ENCODE measurements at places on chromosomes 3 and 15. TPM values are rescaled to one million over a fixed set of nuclear protein-coding genes. Genes with fewer than 3 reads are reported as not detected.

DNA sequence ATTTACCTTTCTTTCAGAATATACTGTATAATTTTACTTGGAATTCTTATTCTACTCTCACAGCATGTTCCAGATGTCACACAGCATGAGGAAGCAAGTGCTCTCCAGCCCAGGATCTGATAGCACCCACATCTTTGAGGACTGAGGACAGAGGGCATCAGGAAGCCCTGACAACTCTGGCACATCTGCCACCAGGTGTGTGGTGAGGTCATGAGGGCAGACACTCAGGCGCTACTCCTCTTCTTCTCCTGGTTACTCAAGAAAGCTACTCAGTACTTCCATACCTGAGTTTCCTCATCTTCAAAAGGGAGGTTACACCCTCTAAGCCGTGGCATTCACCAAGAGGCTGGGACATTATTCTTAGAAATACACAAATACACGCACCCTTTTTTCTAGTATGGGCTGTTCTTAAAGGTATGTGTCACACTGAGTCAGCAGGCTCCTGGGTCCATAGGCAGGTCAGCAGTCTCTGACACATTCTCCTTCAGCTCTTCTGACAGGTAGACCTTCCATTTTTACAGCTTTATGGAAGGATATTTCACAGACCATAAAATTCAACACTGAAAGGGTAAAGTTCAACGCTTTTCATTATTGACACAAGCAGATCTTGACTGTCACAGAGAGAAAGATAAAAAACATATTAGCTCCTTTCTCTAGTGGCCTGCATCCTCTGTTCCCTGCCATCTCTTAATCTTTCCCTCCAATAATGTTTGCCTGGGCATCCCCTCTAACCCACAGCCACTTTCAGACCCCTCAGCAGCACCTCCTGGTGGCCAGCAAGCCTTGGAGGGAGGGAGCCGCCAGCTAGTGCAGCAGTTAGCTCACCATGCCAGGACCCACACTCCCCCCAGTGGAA lies 103.2 kb upstream of the TJP1 start:
- H3K27ac ChIP-seq: no peak overlapping the region
- H3K36me3 ChIP-seq: no peaks in the 10 kb centered on the region
- no peaks in the 10 kb centered on the region for H3K4me1 ChIP-seq
- H3K4me3 ChIP-seq: no peak overlapping the region
- peak; percentile 80 for DNase-seq

CLRN1 gene
- total RNA-seq: not detected

- DNase-seq: no peak
- no peaks in the 10 kb centered on the region for H3K4me1 ChIP-seq
- H3K27me3 ChIP-seq: no peaks in the 10 kb centered on the region
These were observed 35.2 kb downstream of the ZIC4 start for GRCh38 chr3:147371140-147371539.

- no peaks in the 10 kb centered on the region for H3K36me3 ChIP-seq
- H3K4me3 ChIP-seq: no peak overlapping the region
- no peaks in the 10 kb centered on the region for H3K4me1 ChIP-seq
- H3K27me3 ChIP-seq: no peaks in the 10 kb centered on the region
- no peak overlapping the region for H3K27ac ChIP-seq
- DNase-seq: no peak
These were observed 58.6 kb downstream of the MRPL3 start for GRCh38 chr3:131444180-131444579.

- no peak for DNase-seq
- H3K27me3 ChIP-seq: no peaks in the 10 kb centered on the region
- H3K4me1 ChIP-seq: no peaks in the 10 kb centered on the region
- H3K4me3 ChIP-seq: no peak overlapping the region
These were observed 224.3 kb downstream of the CDIN1 start for GRCh38 chr15:36803773-36804172.

CDCP1 gene
- total RNA-seq: not detected

- DNase-seq: no peak
- H3K27me3 ChIP-seq: no peaks in the 10 kb centered on the region
- H3K36me3 ChIP-seq: no peaks in the 10 kb centered on the region
- no peak overlapping the region for H3K27ac ChIP-seq
- H3K4me3 ChIP-seq: no peak overlapping the region
These were observed 232.1 kb downstream of the CTNNB1 start for GRCh38 chr3:41431386-41431785.

SERPINI1 gene
- total RNA-seq: 0.47 TPM

DNA sequence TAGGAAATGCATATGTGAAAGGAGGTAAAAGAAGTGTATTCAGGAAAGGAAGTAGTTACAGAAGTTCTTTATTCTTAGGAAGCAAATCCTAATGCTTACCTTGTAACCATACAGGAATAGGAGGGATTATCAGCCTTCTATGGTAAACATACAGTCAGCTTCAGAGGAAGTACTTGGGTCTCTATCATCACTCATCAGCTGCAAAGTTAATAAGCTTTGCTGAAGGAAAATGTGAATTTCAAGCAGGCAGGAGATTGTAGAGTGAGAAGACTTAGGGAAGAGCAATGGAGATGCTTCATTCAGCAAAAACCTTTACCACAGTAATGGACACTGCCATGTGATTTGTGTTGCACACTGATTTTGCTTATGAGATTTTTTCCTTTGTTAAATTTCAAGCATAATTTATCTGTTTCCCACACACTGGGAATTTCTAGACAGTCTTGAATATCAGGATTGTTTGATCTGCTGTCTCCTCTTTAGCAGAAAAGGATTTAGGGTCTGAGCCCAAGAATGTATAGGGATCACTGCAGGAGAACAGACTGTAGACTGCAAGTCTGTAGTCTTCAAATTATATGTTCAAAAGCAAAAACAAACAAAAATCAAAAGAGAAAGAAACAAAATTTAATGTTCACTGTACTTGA lies 150.8 kb downstream of the ZNF609 start:
- H3K27me3 ChIP-seq: no peaks in the 10 kb centered on the region
- H3K4me3 ChIP-seq: no peak overlapping the region
- DNase-seq: no peak
- no peaks in the 10 kb centered on the region for H3K36me3 ChIP-seq
- H3K27ac ChIP-seq: no peak overlapping the region

GRCh38 chr15:27563765-27564370 lies 535.2 kb downstream of the OCA2 start:
- H3K36me3 ChIP-seq: no peaks in the 10 kb centered on the region
- DNase-seq: no peak
- no peak overlapping the region for H3K4me3 ChIP-seq
- no peaks in the 10 kb centered on the region for H3K4me1 ChIP-seq
- no peak overlapping the region for H3K27ac ChIP-seq

LINGO1 gene
- not detected for total RNA-seq

- no peaks in the 10 kb centered on the region for H3K27me3 ChIP-seq
- H3K4me1 ChIP-seq: peaks cover 14% of the 10 kb centered on the region
- no peak overlapping the region for H3K4me3 ChIP-seq
- H3K36me3 ChIP-seq: no peaks in the 10 kb centered on the region
- DNase-seq: no peak
- no peak overlapping the region for H3K27ac ChIP-seq
These were observed 705.9 kb downstream of the PDCD6IP start for GRCh38 chr3:34504366-34504765.

- DNase-seq: no peak
- no peaks in the 10 kb centered on the region for H3K27me3 ChIP-seq
- no peaks in the 10 kb centered on the region for H3K36me3 ChIP-seq
- no peak overlapping the region for H3K27ac ChIP-seq
- H3K4me3 ChIP-seq: no peak overlapping the region
- H3K4me1 ChIP-seq: no peaks in the 10 kb centered on the region
These were observed 92.2 kb upstream of the NTRK3 start for GRCh38 chr15:88348579-88349230.

DNA sequence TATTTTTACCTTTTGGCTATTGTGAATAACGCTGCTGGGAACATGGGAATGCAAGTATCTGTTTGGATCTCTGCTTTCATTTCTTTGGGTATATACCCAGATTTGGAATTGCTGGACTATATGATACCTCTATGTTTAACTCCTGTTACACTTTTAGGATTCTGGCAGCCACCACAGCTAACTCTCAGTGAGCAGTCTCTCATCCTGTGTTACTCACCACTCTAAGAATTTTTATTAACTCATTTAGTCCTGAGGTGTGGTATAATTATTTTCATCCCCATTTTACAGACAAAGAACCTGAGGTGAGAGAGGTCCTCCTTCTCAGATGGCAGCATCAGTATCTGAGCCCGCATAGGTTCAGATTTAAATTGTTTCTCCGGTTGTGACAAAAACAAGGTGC lies 1.1 kb downstream of the SPATA12 start:
- no peaks in the 10 kb centered on the region for H3K36me3 ChIP-seq
- DNase-seq: no peak

- H3K27me3 ChIP-seq: 0 out of 2 replicates have a peak, but pooled peaks cover 2% of the 10 kb centered on the region
- H3K4me3 ChIP-seq: peak overlapping the region; percentile 81
- H3K36me3 ChIP-seq: peaks cover 25% of the 10 kb centered on the region
- no peak overlapping the region for H3K27ac ChIP-seq
These were observed 1.2 kb downstream of the KIF23 start for GRCh38 chr15:69415381-69415780.

- H3K27ac ChIP-seq: no peak overlapping the region
- no peaks in the 10 kb centered on the region for H3K27me3 ChIP-seq
- H3K36me3 ChIP-seq: no peaks in the 10 kb centered on the region
- no peak overlapping the region for H3K4me3 ChIP-seq
- DNase-seq: no peak
These were observed 22.8 kb upstream of the PPARG start for GRCh38 chr3:12266038-12266437.

BCHE gene
- total RNA-seq: 0.11 TPM

AP4E1 gene
- total RNA-seq: 26.5 TPM

DNA sequence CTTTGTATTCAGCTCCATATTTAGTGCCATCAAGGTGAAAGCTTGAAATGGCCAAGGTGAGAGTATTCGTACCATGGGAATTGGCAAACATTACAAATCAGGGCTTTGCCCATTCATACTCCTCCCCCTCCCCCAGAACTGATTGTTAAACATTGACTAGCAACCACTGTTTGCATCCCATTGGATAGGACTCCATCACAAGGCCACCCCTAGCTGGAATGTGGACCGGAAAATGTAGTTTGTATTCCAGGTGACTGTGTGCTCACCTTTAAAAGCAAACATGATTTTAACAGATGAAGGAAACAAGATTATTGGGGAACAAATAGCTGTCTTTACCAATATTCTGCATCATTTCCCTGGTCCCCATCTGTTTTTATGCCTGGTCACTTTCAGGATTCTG lies 14.1 kb downstream of the ST3GAL6 start:
- H3K27me3 ChIP-seq: no peaks in the 10 kb centered on the region
- DNase-seq: no peak
- H3K36me3 ChIP-seq: no peaks in the 10 kb centered on the region
- H3K4me3 ChIP-seq: no peak overlapping the region
- H3K27ac ChIP-seq: no peak overlapping the region

DNA sequence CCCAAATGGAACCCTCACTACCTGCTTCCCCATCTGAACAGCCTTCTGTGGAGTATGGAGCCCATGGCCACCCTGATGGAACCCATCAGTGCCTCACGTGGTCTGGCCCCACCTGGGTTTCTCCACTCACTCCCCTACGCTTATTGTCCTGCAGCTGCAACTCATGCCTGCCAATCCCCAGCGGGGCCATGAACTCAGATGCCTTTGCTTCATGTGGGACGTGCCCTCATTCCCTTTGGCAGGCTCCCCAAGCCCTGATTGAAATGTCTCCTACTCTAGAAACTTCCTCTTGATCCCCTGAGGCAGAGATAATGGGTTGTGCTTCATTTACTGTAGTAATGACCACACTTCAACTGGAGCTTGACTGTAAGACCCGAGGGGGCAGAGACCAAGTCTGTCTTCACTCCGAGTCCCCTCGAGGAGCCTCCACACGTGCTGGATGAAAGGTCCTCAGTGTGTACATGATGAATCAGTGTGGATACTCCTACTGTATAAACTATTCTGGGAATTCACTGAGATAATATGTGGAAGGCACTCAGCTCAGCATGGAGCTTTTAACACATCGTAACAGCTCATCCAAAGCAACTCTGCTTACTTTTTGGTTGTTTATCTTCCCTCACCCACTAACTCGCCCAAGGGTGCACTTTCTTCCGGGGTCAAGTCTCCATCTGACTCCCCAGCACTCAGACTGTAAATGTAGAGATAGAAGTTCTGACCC lies 232.8 kb upstream of the BHLHE40 start:
- H3K4me1 ChIP-seq: no peaks in the 10 kb centered on the region
- no peak for DNase-seq
- H3K27me3 ChIP-seq: no peaks in the 10 kb centered on the region
- H3K36me3 ChIP-seq: no peaks in the 10 kb centered on the region
- no peak overlapping the region for H3K27ac ChIP-seq

GRK7 gene
- total RNA-seq: not detected

DNA sequence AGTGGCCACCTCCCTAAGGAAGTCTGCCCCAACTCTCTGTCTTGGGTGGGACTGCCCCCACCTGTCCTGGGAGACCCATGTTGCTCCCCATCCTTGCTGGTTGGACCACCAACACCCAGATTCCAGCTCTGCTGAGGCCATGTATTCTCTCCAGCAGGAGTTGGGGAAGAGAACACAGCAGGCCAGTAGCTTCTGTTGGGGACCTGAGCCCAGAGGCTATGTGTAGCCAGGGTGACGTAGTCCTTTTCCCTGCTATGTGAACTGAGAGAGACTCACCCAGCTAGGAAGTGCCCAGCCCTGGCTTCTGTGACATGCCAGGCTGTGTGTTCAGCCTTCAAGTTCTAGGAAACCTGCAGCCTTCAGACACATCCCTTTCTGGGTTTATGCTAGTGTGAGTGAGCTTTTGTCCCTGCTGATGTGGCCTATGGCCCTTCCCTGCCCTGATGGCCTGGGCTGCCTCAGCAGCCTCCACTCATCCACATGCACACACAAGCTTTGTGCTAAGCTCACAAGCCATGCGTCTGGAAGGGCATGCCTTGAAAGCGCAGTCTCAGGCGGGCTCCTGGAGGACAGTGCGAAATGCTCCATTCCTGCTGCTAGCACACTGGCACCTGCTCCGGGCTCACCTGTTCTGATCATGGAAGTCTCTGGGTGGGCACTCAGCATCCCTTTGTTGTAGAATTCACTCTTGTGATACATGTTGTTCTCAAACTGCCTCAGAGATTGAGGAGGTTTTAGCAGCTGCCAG lies 42.6 kb downstream of the KY start:
- DNase-seq: no peak
- H3K4me1 ChIP-seq: no peaks in the 10 kb centered on the region
- no peaks in the 10 kb centered on the region for H3K36me3 ChIP-seq
- no peak overlapping the region for H3K4me3 ChIP-seq
- no peaks in the 10 kb centered on the region for H3K27me3 ChIP-seq

GRCh38 chr3:140712301-140712700 lies 34.4 kb downstream of the TRIM42 start:
- H3K4me1 ChIP-seq: no peaks in the 10 kb centered on the region
- no peaks in the 10 kb centered on the region for H3K36me3 ChIP-seq
- no peak overlapping the region for H3K27ac ChIP-seq
- no peak overlapping the region for H3K4me3 ChIP-seq
- no peaks in the 10 kb centered on the region for H3K27me3 ChIP-seq

- no peak for DNase-seq
- H3K27ac ChIP-seq: no peak overlapping the region
- no peaks in the 10 kb centered on the region for H3K4me1 ChIP-seq
- H3K27me3 ChIP-seq: no peaks in the 10 kb centered on the region
- H3K4me3 ChIP-seq: no peak overlapping the region
These were observed 293.6 kb downstream of the OCA2 start for GRCh38 chr15:27805261-27806220.
